ENCODE measurements at places on chromosomes 2 and 18.
A peak's percentile ranks its signal among the peaks of the same experiment; 100 is the strongest.

DNA sequence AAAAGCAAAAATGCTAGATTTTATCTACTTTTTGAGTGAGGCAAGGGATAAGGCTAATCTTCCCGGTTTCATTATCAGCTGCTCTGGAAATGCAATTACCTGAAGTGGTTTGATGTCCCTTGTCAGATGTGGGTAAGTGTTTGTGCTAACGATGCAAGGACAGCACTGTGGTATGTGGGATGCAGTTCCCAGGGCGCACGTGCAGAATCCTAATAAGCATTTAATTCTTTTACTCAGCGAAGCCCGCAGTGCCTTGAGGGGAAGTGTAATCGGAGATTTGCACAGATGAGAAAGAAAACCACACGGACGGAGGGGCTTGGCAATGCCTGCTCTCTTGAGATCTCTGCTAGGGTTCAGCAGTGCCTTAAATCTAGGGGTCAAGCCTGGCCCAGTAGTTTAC is 108.5 kb upstream of the LYPD6 start:
- DNase-seq: no peak

- DNase-seq: no peak
These were observed 14.0 kb downstream of the USP14 start for GRCh38 chr18:172361-172760.

GRCh38 chr18:66136039-66136438 is 385.2 kb downstream of the CDH7 start:
- DNase-seq: peak; percentile 78

GRCh38 chr2:100880730-100881129 is 60.8 kb downstream of the NPAS2 start:
- DNase-seq: no peak

DNA sequence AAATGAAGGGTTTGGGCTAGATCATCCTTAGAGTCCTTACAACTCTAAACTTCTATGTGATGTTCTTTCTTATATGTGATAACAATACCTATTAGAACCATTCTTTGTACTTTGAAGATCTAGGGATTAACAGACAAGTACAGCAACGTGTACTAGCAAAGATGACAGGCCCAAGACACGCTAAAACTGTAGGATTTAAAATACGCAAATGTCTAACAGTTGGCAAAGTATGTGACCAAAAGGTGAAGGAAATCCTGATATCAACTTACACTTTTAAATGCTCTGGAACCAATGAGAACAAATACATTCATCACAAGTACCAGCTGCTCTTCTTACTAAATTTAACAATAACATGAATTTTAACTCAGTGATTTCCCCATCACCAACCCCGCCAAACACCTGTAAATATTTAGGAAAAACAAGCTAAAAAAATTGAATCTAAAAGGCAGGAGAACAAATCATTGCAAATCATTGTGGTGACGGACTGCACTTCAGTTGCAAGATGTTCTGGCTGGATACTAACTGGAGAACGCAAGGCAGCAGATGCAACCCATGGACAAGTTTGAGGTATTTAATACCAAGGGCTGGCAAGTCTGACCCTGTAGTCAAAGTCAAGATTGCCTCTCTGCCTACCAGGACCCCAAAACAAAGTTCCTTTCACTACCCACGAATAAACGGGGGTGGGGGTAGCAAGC is 1.4 kb downstream of the ANKRD44 start:
- no peak for DNase-seq

- no peak for DNase-seq
These were observed 347.0 kb upstream of the ID2 start for GRCh38 chr2:8334866-8335325.

DNA sequence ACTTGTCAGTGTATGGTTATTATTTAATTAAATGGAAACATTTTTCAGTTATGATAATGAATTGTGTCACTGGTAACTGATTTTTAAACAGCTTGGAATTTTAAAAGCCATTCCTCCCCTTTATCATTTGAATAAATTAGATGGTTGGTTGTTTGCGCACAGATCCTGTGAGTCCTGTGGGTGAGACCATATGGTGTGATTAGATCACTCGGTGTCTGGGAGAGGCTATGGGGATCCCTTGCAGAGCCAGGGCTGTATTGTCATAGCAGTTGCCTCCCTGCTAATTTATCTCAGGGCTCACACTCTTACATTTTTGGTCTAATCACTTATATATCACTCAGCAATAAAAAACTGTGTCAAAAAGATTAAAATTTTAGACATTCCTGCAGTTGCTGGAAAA is 133.5 kb downstream of the ASXL3 start:
- peak; percentile 20 for DNase-seq

DNA sequence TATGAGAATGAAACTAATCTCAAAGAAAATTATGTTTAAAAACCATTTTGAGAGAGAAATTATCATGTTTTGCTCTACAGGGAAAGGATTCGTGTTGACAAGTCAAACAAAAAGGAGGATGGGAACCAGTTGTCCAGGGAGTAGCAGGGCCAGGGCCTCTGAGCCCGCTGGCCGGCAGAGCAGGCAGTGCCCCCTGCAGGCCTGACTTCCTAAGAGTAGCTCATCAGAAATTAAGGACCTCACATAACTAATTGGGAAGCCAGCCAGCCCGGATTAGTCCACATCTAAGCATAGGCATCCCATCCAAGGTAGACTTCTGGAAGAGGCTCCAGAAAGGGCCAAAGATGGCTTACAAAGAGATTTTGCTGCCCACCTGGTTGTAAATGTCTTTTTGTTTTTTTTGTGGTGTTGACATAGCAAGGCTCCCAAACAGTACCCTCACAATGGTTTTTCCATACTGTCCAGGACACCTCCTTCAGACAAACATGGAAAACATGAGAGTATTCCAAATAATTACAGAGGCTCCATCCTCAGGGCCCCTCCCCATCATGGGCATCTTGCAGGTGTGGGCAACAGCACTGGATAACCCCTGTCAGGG is 241.2 kb upstream of the TANK start:
- peak; percentile 5 for DNase-seq

DNA sequence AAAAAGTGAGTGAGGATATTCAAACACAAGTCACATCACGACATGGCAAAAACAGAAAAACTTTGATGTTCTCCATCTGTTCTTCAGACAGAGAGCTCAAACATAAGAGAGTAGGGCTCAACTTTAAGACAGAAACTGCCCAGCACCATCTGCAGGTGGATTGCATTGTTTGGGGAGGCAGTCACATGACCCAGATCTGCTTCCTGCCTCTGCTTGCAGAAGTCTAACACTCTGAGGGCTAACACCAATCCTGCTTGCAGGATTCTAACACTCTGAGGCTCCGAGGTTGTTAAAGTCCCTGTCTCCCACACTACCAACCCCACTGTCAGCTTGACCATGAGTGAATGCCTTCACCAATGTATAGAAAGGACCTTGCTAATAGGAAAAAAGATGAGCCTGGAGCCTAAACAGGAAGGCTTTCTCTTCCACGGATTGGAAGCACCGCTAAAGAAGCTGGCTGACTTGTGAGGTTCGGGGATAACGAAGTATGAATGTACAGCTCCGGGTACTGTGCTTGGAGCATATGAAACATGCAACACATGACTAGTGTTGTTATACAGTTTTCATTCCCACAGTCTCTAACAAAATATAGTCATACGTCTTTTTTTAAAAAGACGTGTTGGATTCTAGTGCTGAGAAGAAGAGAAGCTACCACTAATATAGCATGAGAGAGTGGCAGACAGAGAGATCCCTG is 176.6 kb upstream of the CREB1 start:
- DNase-seq: no peak

GRCh38 chr2:46009772-46010171 is 287.4 kb upstream of the EPAS1 start:
- DNase-seq: no peak

DNA sequence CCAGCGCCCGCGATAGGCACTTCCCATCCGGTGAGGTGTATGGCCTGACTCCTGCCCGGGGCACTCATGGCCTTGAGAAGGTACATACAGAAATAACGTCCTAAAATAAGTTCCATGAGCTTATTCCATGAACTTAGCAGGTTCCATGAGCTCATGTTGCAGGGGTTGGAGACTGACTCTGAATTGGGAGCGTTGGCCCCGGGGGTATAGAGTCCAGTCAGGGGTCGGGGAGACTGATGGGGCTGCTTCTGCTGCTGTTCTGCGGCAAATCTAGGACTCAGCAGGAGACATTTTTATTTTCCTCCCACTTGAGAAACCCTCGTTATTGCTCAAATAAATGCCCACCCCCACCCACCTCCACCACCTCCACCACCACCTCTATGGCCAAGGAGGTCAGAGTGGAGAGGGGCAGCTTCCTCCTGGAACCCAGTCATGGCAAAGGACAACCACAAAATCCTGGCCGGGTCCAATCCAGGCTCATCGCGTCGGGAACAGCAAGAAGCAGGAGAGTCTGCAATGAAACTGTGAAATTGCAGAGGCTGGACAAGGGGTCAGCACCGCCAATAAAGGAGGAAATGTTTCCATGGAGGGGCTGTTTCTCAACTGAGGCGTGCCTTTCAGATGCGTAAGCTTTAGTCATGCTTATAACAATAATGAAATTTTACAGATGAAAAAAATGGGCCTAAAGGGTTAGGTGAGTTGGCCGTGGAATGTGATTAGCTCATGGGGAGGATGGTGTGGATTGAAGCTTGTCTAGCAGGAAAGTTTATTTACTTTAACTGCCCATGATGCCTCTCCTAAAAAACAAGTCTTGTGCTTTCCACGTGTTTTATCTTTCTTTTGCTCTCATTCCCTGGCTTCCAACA is 136.6 kb upstream of the ALKAL2 start:
- DNase-seq: no peak

DNA sequence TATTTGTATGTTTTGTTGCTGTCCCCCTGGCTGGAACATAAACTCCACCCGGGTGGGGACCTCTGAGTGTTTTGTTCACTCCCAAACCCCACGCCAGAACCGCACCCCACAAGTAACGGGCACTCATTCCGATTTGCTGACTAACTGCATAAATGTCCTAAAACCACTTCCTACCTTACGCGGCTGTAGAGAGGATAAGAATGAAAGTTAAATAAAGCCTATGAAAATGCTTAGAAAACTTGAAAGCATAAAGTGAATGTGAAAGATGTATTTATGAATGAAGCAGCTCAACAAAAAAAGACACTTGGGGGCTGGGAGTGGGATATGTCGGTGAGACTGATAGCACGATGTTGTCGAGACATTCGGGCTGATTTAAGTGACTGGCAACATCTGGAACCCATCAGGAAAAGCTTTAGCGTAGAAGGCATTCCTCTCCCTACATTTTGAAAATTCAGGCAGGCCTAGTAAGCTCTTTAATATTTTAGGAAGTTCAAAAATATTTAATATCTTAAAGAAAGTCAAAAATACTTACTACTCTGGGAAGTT is 206.7 kb downstream of the SH3RF3 start:
- no peak for DNase-seq

- no peak for DNase-seq
These were observed 72.0 kb downstream of the CTAGE1 start for GRCh38 chr18:22345718-22346117.

All from NCI-H146 (cell line).